ENCODE measurements at places on chromosomes 7 and 10.
A peak's percentile ranks its signal among the peaks of the same experiment; 100 is the strongest.

GRCh38 chr7:43647339-43647672, 64.4 kb downstream of the STK17A start:
- DNase-seq: peak; percentile 87

DNA sequence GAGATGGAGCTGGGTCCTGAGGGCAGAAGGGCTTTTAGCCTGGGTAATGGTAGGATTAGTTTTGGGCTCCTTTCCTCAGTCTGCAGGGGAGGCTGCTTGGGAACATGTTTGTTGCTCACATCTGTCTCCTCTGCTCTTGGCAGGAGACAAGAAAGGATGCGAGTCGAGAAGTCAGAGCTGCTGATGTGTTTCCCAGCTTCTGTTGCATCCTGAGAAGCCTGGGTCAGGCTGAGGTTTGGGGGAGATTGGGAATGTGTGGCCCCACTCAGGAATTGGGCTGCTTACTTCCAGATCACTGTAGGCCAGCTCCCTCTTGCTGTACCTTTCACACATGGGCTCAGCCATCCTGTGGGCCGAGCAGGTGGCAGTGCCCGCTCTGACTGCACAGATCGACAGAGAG, 79.2 kb downstream of the CCNY start:
- no peak for DNase-seq

DNA sequence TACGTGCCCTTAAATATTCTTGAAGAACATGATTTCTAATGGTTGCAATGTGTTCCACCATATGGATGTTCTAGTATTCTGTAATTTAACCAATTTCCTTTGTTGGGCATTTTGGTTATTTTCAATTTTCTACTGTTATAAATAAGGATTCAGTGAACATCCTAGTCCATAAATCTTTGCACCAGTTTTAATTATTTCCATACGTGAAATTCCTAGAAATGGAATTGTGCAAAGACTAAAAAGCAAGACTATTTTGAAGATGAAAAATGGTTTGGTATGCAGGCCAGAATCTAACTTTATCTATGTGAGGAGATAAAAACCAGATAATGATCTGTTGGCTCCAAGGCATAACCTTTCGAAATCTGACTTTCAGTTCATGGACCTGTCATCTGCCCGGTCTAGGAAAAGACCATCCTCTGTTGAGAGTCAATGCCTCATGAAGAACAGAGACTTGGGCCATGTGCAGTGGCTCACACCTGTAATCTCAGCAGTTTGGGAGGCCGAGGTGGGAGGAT, 633.2 kb upstream of the NRP1 start:
- DNase-seq: peak; percentile 15

DNA sequence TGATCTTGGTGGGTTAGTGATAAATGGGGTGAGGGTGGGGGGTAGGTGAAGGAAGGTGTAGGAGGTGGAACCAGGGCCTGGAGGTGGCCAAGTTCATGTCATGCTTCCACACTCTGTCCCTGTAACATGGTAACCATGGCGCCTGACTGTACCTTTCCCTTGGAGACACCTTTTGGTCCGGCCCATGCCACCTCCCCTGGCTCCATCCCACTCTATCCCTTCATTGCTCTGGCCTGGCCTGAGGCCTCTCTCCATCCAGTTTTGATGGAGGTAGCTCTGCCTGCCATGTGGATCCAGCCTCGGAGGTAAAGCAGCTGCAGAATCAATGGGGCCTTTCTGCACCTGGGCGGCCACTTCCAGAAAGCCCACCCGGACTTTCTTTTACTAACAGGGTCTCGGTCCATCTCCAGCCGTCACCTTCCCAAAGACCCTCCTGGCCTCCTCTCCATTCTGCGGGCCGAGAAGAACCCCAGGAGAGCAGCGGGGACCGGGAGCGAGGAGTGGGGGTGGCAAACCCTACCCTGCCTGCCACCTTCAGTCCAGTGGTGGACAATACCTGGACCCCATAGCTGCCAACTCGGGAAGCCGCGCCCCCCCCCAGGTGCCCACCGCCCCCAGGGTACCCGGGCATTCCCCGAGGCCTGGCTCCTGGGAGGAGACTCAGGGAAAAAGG, 504 bp upstream of the TRRAP start:
- DNase-seq: no peak
